ENCODE measurements at places on chromosomes 2 and 18. TPM values are rescaled to one million over a fixed set of nuclear protein-coding genes. Genes with fewer than 3 reads are reported as not detected.

- no peak for DNase-seq
- no peaks in the 10 kb centered on the region for H3K27me3 ChIP-seq
- H3K36me3 ChIP-seq, result peaks cover 10% of the 10 kb centered on the region
Observed at GRCh38 chr2:62713837-62714236, 8.3 kb downstream of the EHBP1 start.

Gene AP1S3
- total RNA-seq, result 12.8 TPM

- H3K36me3 ChIP-seq, result no peaks in the 10 kb centered on the region
- H3K27me3 ChIP-seq, result no peaks in the 10 kb centered on the region
- H3K4me1 ChIP-seq, result no peaks in the 10 kb centered on the region
- no peak overlapping the region for H3K27ac ChIP-seq
- no peak overlapping the region for H3K4me3 ChIP-seq
- no peak for DNase-seq
Observed at GRCh38 chr2:239502430-239503186, 101.8 kb upstream of the HDAC4 start.

DNA sequence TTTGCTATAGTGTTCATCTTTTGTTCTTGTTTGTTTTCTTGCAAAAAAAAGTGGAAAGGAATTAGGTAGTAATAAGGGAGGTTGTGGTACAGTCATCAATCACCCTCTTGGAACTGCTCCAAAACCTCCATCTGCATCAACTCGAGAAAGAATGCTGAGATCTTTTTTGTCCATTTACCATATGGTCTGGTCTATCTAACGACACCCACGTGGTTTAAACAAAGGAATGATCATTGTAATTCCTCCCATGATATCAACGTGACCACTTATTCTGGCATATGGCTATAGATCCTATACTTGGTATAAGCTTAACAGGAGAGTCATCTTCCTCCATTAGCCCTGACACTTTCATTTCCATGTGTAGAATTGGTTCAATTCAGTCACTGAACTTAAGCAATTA, 1025.3 kb upstream of the NXPH2 start:
- no peaks in the 10 kb centered on the region for H3K4me1 ChIP-seq
- no peak overlapping the region for H3K27ac ChIP-seq
- DNase-seq, result no peak

GRCh38 chr2:162318328-162319180, at the start of gene IFIH1:
TSS of gene IFIH1 (minus strand) at chr2:162318684. CDS start at chr2:162318307, 377 bp downstream.
- DNase-seq, result peak; percentile 88
- H3K27me3 ChIP-seq, result no peaks in the 10 kb centered on the region
- H3K36me3 ChIP-seq, result peaks cover 17% of the 10 kb centered on the region
- H3K4me3 ChIP-seq, result peak within 1 kb of the TSS; percentile 94
- H3K27ac ChIP-seq, result peak within 1 kb of the TSS; percentile 98
- H3K4me1 ChIP-seq, result peaks cover 52% of the 10 kb centered on the region

DNA sequence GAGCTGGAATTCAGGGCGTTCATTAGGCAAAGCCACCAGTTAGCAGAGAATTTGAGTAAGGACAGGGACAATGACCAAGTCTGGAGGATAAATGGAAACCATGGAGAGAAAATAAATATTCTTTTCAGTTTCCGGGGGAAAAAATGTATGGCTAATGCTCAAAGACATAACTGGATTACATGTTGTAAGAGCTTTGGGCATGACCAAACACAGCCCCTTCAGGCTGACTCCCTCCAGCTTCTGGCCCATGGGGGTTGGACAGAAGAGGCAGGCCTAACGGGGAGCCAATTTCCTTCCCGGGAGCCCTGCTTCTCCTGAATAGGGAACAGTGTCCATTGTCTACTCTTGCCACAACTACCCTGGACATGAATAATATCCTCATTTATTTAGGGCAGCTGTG, 39.5 kb upstream of the FOXI3 start:
- H3K4me3 ChIP-seq, result no peak overlapping the region
- peaks cover 6% of the 10 kb centered on the region for H3K27me3 ChIP-seq

Gene MYO5B
- total RNA-seq, result 0.12 TPM

DNA sequence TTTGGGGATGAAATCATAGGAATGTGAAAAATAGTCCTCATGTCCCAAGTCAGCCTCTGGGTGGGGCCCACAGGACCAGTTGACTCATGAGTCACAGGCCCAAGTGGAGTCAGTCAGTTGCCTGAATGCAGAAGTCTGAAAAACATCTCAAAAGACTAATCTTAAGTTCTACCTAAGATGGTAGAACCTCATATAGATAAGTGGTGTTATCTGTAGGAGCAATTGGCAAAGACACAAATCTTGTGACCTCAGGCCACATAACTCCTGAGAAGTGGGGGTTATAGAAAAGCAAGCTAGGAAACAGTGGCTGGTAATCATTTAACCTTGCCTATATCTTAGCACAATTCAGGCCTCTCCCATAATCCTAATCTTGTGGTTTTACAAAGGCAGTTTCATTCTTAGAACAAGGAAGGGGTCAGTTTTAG, 257.1 kb upstream of the SPOPL start:
- H3K4me3 ChIP-seq, result no peak overlapping the region
- no peak for DNase-seq
- H3K27me3 ChIP-seq, result no peaks in the 10 kb centered on the region
- no peaks in the 10 kb centered on the region for H3K36me3 ChIP-seq
- H3K4me1 ChIP-seq, result no peaks in the 10 kb centered on the region

DNA sequence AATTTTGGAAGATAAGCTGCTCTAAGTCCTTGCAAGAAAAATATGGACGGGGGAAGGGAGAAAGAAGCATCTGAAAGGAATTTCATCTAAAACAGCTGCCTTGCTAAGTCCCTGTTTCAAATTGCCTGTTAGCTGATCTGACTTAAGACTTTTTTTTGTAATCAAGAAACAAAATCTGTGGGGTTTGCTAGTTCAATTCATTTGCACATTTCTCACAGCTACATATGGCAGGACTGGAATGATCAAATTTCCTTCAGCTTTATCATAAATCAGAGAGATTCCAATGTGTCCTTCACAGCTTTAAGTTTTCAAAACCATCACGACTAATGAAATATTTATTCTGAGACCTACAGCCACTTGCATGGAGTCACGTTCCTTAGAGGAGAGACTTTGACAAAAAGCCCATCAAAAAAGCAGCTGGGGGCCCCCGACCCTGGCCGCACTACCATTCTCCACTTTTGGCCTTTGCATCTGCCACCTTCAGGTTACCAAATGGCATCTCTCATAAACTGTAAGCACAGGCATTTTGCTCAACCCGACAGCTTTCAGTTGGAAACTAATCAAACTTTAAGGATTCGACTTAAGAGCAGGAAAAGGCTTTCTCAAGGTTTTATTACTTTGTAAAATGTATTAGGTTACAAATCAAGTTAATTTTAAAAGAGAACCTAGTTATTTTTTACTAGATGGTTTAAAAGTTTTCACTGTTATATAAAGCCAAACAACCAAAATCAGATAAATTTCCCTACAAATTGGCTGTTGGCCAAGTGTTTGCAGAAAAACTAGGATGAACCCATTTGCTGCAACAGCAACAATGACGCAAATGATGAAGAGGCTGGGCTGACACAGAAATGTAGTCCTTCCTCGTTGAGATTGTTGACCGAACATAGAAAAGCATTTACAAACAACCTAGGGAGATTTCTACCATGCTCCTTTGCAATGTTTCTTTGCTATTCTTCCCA, 100.4 kb upstream of the RND3 start:
- no peak overlapping the region for H3K27ac ChIP-seq
- no peak overlapping the region for H3K4me3 ChIP-seq
- no peak for DNase-seq
- peaks cover 4% of the 10 kb centered on the region for H3K27me3 ChIP-seq
- H3K4me1 ChIP-seq, result no peaks in the 10 kb centered on the region

- H3K4me3 ChIP-seq, result no peak overlapping the region
- no peaks in the 10 kb centered on the region for H3K4me1 ChIP-seq
- no peak overlapping the region for H3K27ac ChIP-seq
- no peak for DNase-seq
- H3K27me3 ChIP-seq, result peaks cover 6% of the 10 kb centered on the region
- no peaks in the 10 kb centered on the region for H3K36me3 ChIP-seq
Observed at GRCh38 chr2:68995916-68996315, 17.1 kb upstream of the ANTXR1 start.
